Left lung (tissue), 14 donors: ENCODE measurements at places on chromosomes 2 and 18.
A peak's percentile ranks its signal among the peaks of the same experiment; 100 is the strongest.

- no peaks in the 10 kb centered on the region for H3K27me3 ChIP-seq
- no peak overlapping the region for H3K4me3 ChIP-seq
These were observed 73.4 kb downstream of the VWC2L start for GRCh38 chr2:214484239-214484638.

GRCh38 chr2:84388133-84388532 lies 70.9 kb downstream of the SUCLG1 start:
- no peak for DNase-seq
- no peaks in the 10 kb centered on the region for H3K4me1 ChIP-seq
- H3K27me3 ChIP-seq: no peaks in the 10 kb centered on the region
- no peak overlapping the region for H3K27ac ChIP-seq

DNA sequence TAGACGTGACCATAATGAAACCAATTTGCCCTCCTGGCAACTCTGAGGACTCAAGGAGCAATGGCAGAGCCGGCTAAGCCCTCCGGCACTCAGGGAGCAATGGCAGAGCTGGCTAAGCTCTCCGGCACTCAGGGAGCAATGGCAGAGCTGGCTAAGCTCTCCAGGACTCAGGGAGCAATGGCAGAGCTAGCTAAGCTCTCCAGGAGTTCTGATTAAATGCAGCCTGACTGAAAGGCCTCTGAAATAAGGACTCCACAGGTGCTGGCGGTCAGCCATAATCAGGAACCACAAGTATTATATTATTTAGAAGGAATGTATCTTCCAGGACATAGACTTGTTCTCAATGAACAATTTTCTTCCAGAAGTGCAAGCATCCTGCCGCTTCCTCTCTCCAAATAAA lies 65.2 kb downstream of the C2orf76 start:
- no peak overlapping the region for H3K4me3 ChIP-seq
- no peak for DNase-seq
- no peaks in the 10 kb centered on the region for H3K27me3 ChIP-seq
- no peak overlapping the region for H3K27ac ChIP-seq
- H3K4me1 ChIP-seq: no peaks in the 10 kb centered on the region

DNA sequence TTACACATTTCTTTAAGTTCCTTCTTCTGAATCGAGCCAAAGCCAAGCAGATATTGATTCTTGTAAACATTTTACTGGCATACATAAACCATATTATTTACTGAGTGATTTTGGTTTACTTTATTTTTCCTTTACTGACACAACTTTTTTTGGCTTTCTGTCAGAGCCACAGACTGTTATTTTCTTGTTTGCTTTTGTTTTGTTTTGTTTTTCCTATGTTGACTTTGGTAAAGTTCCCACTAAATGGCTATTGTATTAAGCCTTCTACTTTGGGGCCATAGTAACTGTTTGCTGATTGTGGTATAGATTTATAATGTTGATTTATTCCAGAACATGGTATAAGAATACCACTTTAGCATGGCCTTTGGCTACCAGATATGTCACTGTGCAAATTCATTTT lies 419.4 kb downstream of the DCDC2C start:
- no peak overlapping the region for H3K4me3 ChIP-seq
- H3K27me3 ChIP-seq: no peaks in the 10 kb centered on the region
- no peaks in the 10 kb centered on the region for H3K36me3 ChIP-seq
- no peak for DNase-seq

DNA sequence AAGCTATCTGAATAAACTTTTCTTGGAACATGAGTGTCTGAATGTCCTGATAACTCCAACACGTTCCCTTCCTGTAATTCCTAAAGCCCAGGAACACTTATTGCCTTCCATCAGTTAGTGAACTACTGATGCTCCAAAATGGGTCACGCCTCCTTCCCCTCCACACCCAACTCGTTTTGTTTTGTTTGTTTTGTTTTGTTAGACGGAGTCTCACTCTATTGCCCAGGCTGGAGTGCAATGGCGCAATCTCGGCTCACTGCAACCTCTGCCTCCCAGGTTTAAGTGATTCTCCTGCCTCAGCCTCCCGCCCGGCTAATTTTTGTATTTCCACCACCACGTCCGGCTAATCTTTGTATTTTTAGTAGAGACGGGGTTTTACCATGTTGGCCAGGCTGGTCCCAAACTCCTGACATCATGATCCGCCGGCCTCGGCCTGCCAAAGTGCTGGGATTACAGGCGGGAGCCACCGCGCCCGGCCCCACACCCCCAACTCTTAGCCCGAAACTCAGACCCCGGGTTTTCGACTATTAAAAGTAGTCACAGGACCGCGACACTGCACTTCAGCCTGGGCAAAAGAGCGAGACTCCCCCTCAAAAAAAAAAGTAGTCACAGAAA lies 774 bp downstream of the IER3IP1 start:
- H3K36me3 ChIP-seq: no peaks in the 10 kb centered on the region
- H3K4me1 ChIP-seq: peaks cover 19% of the 10 kb centered on the region
- no peaks in the 10 kb centered on the region for H3K27me3 ChIP-seq
- peak overlapping the region; percentile 82 for H3K27ac ChIP-seq
- no peak for DNase-seq
- peak overlapping the region; percentile 94 for H3K4me3 ChIP-seq

DNA sequence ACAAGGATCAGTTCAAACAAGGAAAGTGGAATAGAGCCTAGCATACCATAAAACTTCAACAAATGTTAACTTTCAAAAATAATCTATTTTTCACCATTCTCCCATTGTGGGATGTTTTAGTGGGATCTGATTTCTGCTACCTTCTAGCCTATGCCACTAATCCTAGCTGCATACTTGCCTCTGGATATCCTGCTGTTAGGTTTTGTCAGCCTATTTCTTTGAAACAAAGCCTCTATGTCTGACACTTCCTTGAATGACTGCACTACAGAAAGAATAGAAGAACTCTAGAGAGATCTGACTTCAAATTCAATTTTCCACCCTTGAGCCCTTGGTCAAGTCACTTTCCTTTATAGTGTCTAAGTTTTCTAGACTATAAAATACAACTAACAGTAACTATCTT lies 291.5 kb downstream of the PTH2R start:
- H3K27ac ChIP-seq: no peak overlapping the region
- no peaks in the 10 kb centered on the region for H3K36me3 ChIP-seq
- H3K4me3 ChIP-seq: no peak overlapping the region
- no peaks in the 10 kb centered on the region for H3K27me3 ChIP-seq
- DNase-seq: no peak

DNA sequence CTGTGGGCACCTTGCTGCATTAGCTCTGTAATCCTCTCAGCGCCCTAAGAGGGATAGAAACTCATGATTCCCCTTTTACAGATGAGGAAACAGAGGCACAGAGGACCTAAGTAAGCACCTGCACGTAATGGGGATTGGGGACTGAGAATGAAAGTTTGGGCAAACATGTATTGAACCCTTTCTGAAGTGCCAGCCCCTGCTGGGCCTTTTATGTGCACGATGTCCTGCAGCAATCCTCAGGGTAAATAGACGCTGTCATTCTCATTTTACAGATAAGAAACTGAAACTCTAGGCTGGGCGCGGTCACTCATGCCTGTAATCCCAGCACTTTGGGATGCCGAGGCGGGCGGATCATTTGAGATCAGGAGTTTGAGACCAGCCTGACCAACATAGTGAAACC lies 117.4 kb downstream of the STPG4 start:
- peaks cover 60% of the 10 kb centered on the region for H3K4me1 ChIP-seq
- no peaks in the 10 kb centered on the region for H3K36me3 ChIP-seq
- DNase-seq: no peak
- H3K4me3 ChIP-seq: no peak overlapping the region

DNA sequence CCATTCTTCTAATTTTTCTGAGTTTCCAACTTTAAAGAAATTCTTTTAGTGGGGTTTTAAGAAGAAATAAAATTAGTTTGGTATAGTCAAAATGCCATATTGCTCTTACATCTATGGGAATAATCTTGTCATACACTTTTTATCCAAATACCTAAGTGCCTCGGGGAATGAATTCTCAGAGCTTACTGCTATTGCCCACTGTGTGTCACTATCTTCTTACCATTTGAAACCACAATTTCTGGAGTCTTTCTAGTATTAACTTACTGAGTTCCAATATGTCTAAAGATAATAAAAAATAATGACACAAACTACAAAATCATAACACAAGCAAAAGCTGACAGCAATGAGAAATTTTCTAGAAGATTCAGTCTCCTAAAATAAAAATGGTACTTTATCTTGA lies 23.7 kb upstream of the DNAH6 start:
- no peaks in the 10 kb centered on the region for H3K36me3 ChIP-seq
- no peaks in the 10 kb centered on the region for H3K27me3 ChIP-seq
- DNase-seq: no peak

DNA sequence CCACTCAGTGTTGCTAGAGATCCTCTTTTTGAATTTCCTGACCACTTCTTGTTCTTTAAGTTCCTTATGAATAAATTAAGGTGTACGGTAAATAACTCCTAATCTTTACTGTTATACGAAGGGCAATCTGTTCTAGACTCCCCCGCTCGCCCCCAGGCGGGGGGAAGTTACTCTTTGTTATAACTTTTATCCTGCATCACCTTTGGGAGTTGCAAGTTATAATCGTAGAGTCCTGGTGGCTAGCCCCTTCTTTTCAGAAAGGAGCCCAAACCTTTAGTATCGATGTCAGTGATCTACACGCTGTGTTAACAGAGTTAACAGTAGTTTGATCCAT lies 652 bp downstream of the GCA start:
- H3K27ac ChIP-seq: peak overlapping the region; percentile 85
- peak overlapping the region; percentile 72 for H3K4me3 ChIP-seq
- DNase-seq: peak; percentile 68

GRCh38 chr2:61853086-61853846 lies 594 bp downstream of the FAM161A start:
- no peaks in the 10 kb centered on the region for H3K27me3 ChIP-seq
- H3K4me1 ChIP-seq: peaks cover 7% of the 10 kb centered on the region
- DNase-seq: no peak
- H3K4me3 ChIP-seq: peak overlapping the region; percentile 75
- no peaks in the 10 kb centered on the region for H3K36me3 ChIP-seq

GRCh38 chr2:112255875-112256274 lies 1.0 kb upstream of the ZC3H8 start:
- no peak overlapping the region for H3K4me3 ChIP-seq
- H3K36me3 ChIP-seq: no peaks in the 10 kb centered on the region
- peak overlapping the region; percentile 94 for H3K27ac ChIP-seq
- H3K4me1 ChIP-seq: peaks cover 7% of the 10 kb centered on the region
- H3K27me3 ChIP-seq: no peaks in the 10 kb centered on the region
- no peak for DNase-seq

DNA sequence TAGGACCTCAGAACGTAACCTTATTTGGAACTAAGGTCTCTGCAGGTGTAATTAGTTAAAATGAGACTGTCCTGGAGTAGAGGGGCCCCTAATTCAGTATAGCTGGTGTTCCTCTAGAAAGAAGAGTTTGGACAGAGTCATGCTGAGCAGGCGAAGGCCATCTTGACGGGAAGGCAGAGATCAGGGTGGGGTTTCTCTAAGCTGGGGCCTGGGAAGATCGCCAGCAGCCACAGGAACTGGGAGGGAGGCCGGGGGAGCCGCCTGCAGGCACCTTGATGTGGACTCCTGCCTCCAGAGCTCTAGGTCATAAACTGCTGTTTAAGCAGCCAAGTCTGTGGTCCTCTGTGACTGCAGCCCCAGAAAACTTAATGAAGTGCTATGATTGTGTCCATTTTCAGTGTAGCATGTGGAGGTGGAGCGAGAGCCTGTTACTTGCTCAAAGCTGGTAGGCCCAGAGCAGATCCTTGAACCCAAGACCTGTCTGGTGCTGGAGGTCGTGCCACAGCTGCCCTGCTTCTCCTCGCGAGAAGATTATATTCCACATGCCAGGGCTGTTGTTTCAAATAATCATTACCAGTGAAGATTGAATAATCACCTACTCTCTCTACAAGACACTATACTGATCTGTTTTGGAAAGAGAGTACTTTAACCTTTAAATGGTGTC lies 105.7 kb downstream of the TPO start:
- H3K27ac ChIP-seq: no peak overlapping the region
- H3K4me1 ChIP-seq: no peaks in the 10 kb centered on the region
- no peaks in the 10 kb centered on the region for H3K36me3 ChIP-seq

- H3K36me3 ChIP-seq: no peaks in the 10 kb centered on the region
- no peak for DNase-seq
- H3K4me3 ChIP-seq: no peak overlapping the region
- no peak overlapping the region for H3K27ac ChIP-seq
- H3K4me1 ChIP-seq: peaks cover 47% of the 10 kb centered on the region
These were observed 206.0 kb upstream of the CXCR4 start for GRCh38 chr2:136323935-136324334.

- DNase-seq: no peak
- H3K4me3 ChIP-seq: no peak overlapping the region
- H3K27ac ChIP-seq: no peak overlapping the region
- no peaks in the 10 kb centered on the region for H3K36me3 ChIP-seq
- H3K4me1 ChIP-seq: no peaks in the 10 kb centered on the region
These were observed 236.8 kb upstream of the FAM98A start for GRCh38 chr2:33835911-33836310.

DNA sequence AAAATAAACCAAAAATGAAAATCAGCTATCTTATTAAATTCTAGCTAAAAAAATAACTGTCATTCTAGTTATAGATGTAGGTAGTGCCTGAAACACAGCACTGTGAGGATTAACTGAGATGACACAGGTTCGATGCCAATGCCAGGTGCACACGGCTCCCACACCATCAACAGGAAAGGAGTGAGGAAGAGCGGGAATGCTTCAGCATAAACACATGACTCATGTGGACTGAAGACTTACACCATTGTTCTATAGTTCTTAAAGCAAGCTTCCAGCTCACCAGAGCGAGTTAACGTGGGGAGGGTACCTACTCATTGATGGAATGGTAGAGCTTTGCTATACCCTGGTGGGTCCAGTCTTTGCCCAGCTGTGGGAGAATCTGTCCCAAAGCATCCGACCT lies 76.7 kb downstream of the EMILIN2 start:
- no peak for DNase-seq
- H3K27me3 ChIP-seq: no peaks in the 10 kb centered on the region
- peaks cover 100% of the 10 kb centered on the region for H3K36me3 ChIP-seq
- no peaks in the 10 kb centered on the region for H3K4me1 ChIP-seq

GRCh38 chr2:43278564-43279220 lies 52.3 kb upstream of the ZFP36L2 start:
- DNase-seq: no peak
- peaks cover 33% of the 10 kb centered on the region for H3K36me3 ChIP-seq
- no peaks in the 10 kb centered on the region for H3K27me3 ChIP-seq
- H3K4me1 ChIP-seq: peaks cover 23% of the 10 kb centered on the region
- no peak overlapping the region for H3K4me3 ChIP-seq

DNA sequence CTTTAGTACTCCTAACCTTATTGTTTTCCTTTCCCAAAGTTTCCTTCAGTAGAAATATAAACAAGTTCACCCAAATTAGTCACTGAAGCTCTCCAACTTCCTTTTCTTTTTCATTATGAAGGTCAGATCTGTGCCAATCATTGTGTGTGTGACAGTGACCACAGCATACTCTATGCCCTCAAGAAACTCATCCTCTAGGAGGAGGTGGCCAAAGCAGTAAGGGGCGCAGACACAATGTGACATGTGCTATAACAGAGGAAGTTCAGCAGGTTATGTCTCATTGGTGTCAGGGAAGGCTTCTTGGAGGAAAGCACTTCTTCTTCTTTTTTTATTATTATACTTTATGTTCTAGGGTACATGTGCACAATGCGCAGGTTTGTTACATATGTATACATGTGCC lies 60.0 kb upstream of the PSME4 start:
- no peak overlapping the region for H3K4me3 ChIP-seq
- no peaks in the 10 kb centered on the region for H3K36me3 ChIP-seq
- H3K27ac ChIP-seq: no peak overlapping the region
- no peak for DNase-seq
- H3K27me3 ChIP-seq: no peaks in the 10 kb centered on the region
